ENCODE measurements at places on chromosomes 3 and 15.

- DNase-seq, result no peak
These were observed 156.0 kb upstream of the SMAD3 start for GRCh38 chr15:66909381-66909890.

- DNase-seq, result no peak
These were observed 673.8 kb downstream of the GBE1 start for GRCh38 chr3:81087607-81088006.

GRCh38 chr3:33474896-33475295, 34.7 kb upstream of the UBP1 start:
- DNase-seq, result no peak

- DNase-seq, result no peak
These were observed 152.9 kb downstream of the IGF1R start for GRCh38 chr15:98801234-98801561.

DNA sequence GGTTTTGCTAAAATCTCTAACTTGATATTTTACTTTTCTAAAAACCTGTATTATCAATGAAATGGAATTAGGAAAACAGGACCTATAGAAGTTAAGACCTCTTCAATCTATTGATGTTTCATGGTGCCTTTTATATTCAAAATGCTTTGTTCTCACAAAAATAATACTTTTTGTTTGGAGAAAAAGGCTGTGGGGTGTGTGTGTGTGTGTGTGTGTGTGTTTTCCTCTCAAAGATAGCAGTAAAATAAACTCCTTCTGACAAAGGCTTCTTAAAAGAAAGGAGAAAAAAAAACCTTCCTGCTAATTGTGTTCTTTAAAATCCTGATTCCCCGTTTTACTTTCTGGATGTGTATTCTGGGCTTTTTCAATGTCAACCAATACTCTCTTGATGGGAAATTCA, 54.5 kb downstream of the RBM6 start:
- DNase-seq, result no peak

DNA sequence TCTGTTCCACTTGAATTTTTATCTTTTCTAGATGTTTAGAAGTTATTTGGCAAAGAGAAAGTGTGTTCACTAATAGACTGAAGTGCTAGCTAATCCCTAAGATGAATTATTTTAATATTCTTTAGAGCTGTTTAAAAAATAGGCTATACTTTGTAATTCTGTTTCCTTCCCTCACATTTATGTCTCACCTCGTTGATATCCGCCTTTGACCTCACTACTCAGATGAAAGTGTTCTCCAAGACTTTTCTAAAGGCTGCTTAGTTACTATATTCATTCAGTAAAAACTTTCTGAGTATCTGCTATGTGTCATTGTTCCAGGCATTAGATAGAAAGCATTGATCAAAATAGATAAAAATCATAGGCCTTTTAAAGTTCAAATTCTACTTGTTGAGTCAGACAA, 38.3 kb downstream of the HMG20A start:
- DNase-seq, result no peak

DNA sequence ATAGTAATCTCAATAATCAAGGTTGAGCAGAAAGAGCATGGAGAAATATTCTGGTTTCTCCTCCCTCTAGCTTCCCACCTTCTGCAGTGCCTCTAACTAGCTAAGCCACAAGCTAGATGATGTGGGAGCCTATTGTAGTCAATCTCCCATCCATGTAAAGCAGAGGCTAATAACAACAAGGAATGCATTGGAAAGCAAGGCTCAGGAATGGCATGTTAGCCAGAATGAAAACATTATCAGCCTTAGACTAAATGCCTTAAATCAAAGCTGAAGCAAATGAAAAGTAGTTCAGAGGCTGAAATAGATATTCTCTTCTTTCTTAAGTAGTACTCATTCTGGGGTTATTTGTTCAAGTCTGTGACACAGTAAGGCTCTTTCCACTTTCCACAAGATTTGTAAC, 350.3 kb upstream of the DPPA4 start:
- no peak for DNase-seq

GRCh38 chr3:2655229-2655701, 454.9 kb downstream of the IL5RA start:
- no peak for DNase-seq

DNA sequence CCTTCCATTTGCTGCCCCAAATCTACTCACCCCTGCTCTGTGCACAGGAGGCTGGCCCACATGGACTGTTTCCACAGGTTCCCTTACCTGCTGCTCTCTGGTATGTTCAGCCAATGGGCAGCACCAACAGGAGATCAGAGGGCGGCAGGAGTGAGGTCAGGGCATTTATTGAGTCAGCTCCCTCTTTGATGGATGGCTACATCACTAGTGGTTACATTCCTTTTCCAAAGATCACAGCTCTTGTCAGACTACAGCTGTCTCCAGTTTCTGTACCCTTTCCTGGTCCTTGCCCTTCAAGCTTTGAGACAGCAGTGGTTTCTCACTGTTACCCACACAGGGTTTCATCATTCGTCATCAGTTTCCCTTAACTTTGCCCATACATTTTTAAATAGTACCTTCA, 325.1 kb downstream of the SUCLG2 start:
- no peak for DNase-seq

- no peak for DNase-seq
These were observed 34.9 kb upstream of the NRROS start for GRCh38 chr3:196604548-196604947.

DNA sequence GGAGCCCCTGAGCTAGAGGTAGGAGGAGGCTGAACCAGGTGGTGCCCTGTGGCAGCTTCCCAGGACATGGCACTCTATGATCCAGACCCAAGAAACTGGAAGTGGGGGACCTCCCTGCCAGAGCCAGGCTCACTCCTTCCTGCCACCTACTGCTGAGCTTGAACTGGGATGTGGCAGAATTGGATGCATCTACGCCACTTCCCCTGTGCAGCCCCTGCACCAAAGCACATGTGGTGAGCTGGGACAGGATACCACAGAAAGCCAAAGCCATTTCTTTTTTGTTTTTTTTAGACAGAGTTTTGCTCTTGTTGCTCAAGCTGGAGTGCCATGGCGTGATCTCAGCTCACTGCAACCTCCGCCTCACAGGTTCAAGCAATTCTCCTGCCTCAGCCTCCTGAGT, 518.0 kb upstream of the PPP2R3A start:
- no peak for DNase-seq

All from smooth muscle cell of the brain vasculature (primary cell).